ENCODE measurements at places on chromosomes 6 and 20.
A peak's percentile ranks its signal among the peaks of the same experiment; 100 is the strongest.

- DNase-seq: no peak
Measured at GRCh38 chr6:54134935-54135334, 23.7 kb downstream of the MLIP start.

- no peak for DNase-seq
Measured at GRCh38 chr20:32456869-32457478, 98.8 kb downstream of the ASXL1 start.

- DNase-seq: no peak
Measured at GRCh38 chr6:131642987-131643611, 6.0 kb downstream of the ENPP3 start.

DNA sequence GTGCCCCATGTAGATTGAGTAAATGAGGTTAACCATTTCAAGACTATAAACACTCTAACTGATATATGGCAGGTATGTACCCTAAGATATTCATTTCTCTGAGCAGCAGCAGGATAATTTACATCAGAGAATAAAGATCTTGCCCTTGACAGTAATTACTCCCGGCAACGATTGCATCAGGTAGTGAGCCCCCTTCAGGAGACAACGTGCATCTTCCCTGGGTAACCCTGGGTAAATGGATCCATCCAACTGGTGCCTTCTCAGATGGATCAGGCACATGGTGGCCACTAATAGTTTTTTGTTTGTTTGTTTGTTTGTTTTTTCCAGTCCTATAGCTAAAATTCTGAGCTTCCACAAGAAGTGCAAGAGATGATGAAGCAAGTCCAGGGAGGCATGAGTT is 469.4 kb upstream of the SLC35B3 start:
- DNase-seq: no peak

DNA sequence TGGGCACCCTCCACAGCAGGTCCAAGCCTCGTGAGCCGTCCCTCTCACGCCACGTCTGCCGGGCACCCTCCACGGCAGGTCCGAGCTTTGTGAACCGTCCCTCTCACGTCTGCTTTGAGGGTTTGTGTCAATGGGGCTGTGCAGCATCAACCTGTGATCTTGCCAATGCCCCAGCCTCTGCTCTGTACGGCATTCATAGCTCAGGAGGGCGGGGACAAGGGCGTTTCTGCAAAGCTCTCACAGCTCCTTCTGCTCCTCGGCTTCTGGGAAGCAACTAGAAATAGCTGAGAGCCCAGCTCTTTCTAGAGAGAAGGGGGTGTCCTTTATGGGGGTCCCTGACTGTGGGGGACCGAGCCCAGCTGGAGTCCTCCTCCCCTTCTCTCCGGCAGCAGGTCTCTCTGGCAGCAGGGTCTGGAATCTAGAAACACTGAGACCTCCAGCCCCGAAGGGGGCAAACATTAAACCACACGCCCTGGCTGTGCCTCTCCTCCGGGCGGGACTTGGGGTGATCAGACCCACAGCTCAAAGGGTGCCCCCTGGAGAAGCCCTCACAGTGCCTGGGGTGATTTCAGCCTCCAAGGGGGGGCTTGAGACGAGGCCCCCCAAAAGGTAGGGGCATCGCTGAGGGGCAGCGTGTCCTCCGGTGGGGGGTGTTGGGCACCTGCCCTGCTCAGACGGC is 41.2 kb upstream of the CHRNA4 start:
- DNase-seq: no peak

GRCh38 chr6:28002161-28002560 is 45.1 kb downstream of the OR2B6 start:
- no peak for DNase-seq

- no peak for DNase-seq
Measured at GRCh38 chr6:75272145-75272840, 12.3 kb downstream of the TMEM30A start.

DNA sequence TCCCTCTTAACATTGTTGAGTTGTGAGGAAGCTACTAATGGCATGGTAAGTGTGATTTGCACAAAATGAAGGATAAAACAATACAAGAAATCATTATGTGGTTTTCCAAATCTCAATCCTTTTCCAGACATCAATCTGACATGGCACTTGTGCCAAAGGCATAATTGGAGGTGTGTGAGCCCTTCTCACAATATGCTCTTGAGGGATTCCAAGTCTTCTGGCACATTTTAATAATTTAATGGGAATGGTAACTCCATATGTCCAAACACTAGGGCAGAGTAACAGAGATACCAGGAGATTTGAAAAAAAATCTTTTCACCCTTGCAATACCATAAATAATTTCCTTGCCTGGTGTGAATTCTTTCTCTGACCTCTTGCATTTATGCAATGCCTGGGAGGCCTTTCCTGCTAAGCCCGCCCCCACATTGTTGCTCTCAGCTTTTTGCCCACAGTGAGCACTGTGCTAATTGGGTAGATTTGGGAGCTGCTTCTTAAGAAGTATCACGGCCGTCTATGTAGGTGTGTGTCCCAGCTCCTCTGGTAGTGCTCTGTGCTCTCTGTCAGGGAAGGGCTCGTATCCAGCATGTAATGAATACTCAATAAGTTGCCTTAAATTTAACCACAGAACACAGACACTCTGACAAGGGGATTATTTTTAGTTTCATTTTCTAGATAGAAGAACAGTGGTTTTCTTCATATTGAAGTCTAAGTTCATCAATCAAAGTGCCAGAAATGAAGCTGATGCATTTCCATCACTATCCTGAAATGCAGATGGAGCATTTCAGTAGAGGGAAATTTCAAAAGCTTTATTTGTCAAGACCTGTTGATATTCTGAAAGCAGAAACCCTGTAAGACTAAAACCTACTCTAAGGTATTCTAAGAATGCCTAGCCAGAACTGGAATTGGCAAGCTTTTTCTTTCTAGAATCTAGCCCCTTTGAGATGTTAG is 54.4 kb upstream of the CEP85L start:
- peak; percentile 51 for DNase-seq

DNA sequence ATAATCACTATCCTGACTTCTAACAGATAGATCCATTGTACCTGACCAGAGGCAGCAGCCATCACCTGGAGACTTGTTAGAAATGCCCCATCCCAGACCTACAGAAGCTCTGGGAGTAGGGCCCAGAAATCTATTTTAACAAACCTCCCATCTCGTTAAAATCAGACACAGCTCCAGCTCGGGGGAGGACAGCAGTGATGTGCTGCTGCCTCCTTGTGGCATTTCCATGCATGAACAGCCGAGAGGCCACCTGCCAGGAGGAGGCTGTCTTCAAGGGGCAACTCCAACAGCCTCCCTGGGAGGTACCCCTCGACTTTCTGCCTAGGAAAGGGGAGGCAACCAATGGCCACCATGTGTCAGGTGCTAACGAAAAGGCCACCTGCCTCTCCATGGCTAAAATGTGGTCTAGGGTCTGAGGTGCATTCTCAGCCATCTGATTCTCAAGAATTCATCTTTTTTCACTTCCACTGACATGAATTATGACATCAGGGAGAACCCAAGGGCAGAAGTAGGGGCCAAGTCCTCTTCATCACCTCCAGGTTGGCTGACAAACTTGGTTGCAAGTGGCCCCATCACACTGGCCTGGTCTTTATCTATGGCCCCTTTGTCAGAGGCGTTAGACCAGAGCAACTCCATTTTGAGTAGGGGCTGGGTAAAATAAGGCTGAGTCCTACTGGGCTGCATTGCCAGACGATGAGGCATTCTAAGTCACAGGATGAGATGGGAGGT is 12.2 kb upstream of the KCNK15 start:
- DNase-seq: peak; percentile 59

- DNase-seq: no peak
Measured at GRCh38 chr6:10521104-10521808, at the start of gene GCNT2. GCNT2 (plus strand) TSS chr6:10521351; CDS start chr6:10528912, 7,561 bp downstream.
